ENCODE measurements at places on chromosomes 6 and 20. TPM values are rescaled to one million over a fixed set of nuclear protein-coding genes. Genes with fewer than 3 reads are reported as not detected.
A peak's percentile ranks its signal among the peaks of the same experiment; 100 is the strongest.

PDE7B gene
- total RNA-seq = 73.2 TPM

GRCh38 chr6:129717277-129717676 is 7.3 kb upstream of the ARHGAP18 start:
- no peaks in the 10 kb centered on the region for H3K36me3 ChIP-seq
- no peak overlapping the region for H3K27ac ChIP-seq
- no peaks in the 10 kb centered on the region for H3K4me1 ChIP-seq
- H3K27me3 ChIP-seq = no peaks in the 10 kb centered on the region
- no peak for DNase-seq
- H3K4me3 ChIP-seq = no peak overlapping the region

DNA sequence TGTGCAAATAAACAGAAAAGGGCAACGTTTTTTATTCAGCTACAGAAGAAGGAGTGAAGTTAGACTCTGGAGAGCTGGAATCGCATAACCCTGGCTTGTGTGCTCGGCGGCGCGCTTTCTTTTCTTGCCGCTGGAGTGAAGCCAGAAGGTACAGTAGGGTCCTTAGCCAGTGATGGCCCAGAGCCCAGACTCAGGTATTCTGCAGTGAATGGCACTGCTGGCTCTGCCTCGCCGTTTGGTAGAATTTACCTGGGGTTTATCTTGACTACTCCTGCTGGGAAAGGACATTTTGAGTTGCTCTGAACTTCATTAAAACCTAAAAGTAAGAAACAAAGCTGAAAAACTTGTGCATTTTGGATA is 56.9 kb upstream of the TIAM2 start:
- DNase-seq = peak; percentile 90
- no peak overlapping the region for H3K27ac ChIP-seq
- H3K27me3 ChIP-seq = no peaks in the 10 kb centered on the region
- H3K4me1 ChIP-seq = peaks cover 7% of the 10 kb centered on the region

FOXA2 gene
- 26.1 TPM for total RNA-seq

DNA sequence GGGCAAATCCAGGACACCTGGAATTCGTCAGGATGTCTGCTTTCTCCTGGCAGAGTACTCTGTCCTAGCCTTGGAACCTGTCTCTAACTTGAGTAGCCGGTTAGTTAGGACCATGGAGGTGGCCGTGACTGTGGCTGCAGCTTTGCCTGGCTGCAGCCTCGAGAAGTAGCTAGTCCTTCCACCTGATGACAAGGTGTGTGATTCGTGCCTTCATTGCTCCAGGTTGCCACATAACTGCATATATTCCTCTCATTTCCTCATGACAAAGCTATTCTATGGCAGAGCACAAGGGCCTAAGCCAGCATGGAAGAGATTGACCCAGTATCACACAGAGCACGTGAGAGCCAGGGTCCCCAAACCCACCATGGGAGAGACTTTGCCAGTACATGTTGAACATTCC is 39.8 kb upstream of the KIF25 start:
- no peak overlapping the region for H3K4me3 ChIP-seq
- no peak for DNase-seq

GRCh38 chr6:138416206-138416605 is 12.2 kb downstream of the HEBP2 start:
- DNase-seq = no peak
- peaks cover 67% of the 10 kb centered on the region for H3K36me3 ChIP-seq

GRCh38 chr6:142416179-142416578 is 114.4 kb downstream of the ADGRG6 start:
- H3K27ac ChIP-seq = no peak overlapping the region
- H3K27me3 ChIP-seq = no peaks in the 10 kb centered on the region
- DNase-seq = peak; percentile 64
- H3K36me3 ChIP-seq = no peaks in the 10 kb centered on the region

DNA sequence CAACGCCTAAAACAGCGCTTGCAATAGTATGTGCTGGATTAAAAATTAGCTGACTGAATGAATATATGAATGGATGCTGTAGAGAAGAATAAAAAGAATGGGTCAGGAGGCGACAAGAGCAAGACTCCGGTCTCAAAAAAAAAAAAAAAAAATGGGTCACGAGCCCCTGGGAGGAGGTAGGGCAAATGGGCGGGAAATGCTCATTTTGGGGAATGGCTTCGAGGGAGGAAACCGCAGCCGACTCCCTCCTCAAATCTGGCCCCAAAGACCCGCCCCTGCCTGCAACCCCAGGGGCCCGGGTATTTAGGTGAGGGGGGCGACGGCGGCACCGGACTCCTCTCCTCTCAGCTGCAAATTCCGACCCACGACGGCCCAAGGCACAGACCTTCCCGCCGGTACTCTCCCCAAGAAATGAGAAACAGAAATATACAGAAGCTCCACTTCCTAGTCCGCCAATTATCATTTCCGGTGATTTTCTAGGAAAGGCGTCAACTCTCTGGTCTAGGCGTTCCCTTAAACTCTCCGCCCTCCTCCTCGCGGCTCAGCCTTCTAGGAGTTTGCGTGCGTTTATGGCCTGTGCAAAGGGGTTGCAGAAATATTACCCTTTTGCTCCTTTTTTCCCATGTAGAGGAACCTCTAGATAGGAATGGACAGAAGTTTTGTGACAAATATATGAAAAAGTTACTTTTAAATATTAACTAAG is at the start of gene ZNF311:
Gene ZNF311, minus strand, starts transcription at position 133 of the 703 bp plus-strand sequence. CDS start 1,361 bp downstream, outside the sequence.
- peaks cover 10% of the 10 kb centered on the region for H3K27me3 ChIP-seq
- H3K4me3 ChIP-seq = peak within 1 kb of the TSS; percentile 53
- peak within 1 kb of the TSS; percentile 65 for H3K27ac ChIP-seq

- peaks cover 17% of the 10 kb centered on the region for H3K36me3 ChIP-seq
- H3K4me3 ChIP-seq = no peak overlapping the region
- peak overlapping the region; percentile 97 for H3K27ac ChIP-seq
- DNase-seq = peak; percentile 91
- peaks cover 53% of the 10 kb centered on the region for H3K4me1 ChIP-seq
- no peaks in the 10 kb centered on the region for H3K27me3 ChIP-seq
Observed at GRCh38 chr20:3818155-3819151, 1.9 kb upstream of the AP5S1 start.

DNA sequence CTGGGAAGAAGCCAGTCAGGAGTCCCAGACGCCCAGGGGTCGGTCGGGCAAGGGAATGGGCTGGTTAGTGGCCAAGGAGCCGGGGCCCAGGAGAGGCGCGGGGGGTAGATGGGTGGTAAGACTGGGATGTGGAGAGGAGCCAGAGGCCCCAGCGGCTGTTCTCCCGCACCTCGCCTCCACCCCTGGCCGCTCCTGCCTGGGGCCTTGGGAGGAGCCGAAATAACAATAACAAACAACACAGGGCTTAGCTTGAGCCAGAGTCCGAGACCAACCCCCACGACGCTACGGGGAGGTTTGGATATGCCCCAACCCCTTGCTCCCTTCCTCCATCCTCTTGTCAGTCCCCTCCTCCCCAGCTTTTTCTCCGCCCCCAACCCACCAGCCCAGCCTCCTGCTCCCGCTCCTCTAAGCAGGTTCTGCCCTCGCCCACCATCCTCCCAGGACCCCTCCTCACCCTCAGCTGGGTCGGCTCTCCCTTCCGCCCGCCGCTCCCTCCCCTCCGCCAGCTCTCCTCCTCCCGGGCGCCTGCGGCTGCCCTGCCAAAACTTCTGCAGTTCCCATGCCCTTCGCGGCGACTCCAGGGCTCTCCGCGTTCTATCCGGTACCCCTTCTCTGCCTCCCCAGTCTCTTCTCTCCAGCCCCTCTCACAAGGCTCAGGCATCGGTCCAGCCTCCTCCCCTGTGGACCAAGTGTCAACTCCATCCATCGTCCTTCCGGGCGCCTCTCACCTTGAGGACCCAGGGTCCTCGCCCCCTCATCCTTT is 1.1 kb downstream of the RNF39 start:
- peaks cover 17% of the 10 kb centered on the region for H3K36me3 ChIP-seq
- no peak for DNase-seq
- H3K27me3 ChIP-seq = peaks cover 25% of the 10 kb centered on the region
- peak overlapping the region; percentile 82 for H3K27ac ChIP-seq
- peak overlapping the region; percentile 58 for H3K4me3 ChIP-seq

DNA sequence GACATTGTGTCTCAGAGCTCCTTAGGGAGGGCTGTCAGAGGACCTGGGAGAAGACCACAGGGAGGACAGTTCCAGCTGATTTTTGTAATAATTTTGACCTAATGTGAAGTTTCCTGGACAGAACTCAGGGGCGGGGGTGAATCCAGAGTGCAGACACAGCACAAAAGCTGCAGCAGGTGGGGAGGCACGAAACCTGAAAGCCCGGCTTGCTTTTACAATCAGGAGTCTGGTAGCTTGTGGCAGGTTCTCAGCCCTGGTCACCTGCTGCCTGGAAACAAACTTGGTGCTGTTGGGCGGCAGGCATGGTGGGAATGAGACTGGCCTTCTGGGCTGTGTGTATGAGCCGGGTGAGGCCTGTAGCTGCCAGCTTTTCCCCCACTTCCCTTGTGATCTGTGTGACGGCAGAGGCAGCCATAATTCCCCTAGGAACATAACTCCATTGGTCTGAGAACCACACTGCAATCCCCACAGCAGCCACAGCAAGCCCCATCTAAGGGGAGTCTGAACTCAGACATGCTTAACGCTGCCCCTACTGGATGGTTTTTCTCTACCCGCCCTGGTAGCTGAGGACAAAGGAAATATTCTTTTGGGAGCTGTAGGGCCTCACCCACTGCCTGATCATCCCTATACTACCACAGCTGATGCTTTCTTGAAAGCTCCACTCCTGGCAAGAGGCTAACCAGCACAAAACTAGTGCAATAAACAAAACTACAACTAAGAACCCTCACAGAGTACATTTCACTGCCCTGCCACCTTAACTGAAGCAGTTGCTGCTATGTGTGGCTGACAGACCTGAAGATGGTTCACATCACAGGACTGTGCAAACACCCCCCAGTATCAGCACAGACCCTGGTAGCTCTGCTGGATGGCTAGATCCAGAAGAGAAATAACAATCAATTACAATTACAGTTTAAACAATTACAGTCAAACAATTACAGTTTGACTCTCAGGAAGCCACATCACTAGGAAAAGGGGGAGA is 1055.1 kb upstream of the GJE1 start:
- H3K36me3 ChIP-seq = no peaks in the 10 kb centered on the region
- DNase-seq = no peak
- no peak overlapping the region for H3K27ac ChIP-seq
- no peaks in the 10 kb centered on the region for H3K27me3 ChIP-seq
- H3K4me3 ChIP-seq = no peak overlapping the region

PLCB1 gene
- total RNA-seq = 21.6 TPM
